ENCODE measurements at places on chromosomes 6 and 20.

- DNase-seq, result no peak
Measured at GRCh38 chr6:79042088-79042798, 35.8 kb downstream of the PHIP start.

- no peak for DNase-seq
Measured at GRCh38 chr6:83589076-83589475, 76.7 kb downstream of the PRSS35 start.

GRCh38 chr6:149963212-149963461, 606 bp upstream of the ULBP1 start:
- DNase-seq, result no peak

- DNase-seq, result no peak
Measured at GRCh38 chr6:11951868-11952267, 60.2 kb upstream of the HIVEP1 start.

DNA sequence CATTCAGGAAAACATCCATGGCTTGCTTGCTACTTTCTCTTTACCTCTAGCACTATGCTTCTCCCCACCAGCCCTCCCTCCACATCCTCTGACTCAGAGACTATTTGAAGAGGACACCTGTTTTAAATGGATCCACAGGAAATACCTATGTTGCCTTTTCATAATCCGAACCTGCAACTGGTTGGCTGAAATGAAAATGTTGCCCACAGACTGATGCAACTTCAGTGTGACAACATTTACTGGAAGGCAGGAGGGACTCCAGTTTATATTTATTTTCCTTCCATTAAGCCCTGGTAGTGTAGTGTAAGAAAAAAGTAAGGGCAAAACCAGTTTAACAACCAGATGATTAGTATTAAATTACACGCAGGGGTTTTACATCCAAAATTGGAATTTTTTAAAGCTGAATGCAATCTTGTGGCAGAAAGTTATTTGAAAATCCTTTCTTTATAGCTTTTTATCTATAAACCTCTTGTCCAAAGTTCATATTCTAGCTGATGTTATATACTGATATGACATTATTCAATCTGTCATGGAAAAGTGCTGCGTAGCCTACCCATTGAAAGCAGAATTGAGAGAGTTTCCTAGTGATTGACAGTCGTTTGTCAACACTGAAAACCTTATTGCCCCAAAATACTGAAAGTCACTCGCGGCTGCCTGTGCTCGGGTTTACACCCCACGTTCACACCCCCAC, 881 bp upstream of the AIG1 start:
- DNase-seq, result no peak

GRCh38 chr6:163188746-163189145, 225.8 kb upstream of the QKI start:
- no peak for DNase-seq
